ENCODE measurements at places on chromosomes 4 and X.
A peak's percentile ranks its signal among the peaks of the same experiment; 100 is the strongest.

- DNase-seq, result no peak
Observed at GRCh38 chr4:24260923-24261564, 323.3 kb downstream of the DHX15 start.

DNA sequence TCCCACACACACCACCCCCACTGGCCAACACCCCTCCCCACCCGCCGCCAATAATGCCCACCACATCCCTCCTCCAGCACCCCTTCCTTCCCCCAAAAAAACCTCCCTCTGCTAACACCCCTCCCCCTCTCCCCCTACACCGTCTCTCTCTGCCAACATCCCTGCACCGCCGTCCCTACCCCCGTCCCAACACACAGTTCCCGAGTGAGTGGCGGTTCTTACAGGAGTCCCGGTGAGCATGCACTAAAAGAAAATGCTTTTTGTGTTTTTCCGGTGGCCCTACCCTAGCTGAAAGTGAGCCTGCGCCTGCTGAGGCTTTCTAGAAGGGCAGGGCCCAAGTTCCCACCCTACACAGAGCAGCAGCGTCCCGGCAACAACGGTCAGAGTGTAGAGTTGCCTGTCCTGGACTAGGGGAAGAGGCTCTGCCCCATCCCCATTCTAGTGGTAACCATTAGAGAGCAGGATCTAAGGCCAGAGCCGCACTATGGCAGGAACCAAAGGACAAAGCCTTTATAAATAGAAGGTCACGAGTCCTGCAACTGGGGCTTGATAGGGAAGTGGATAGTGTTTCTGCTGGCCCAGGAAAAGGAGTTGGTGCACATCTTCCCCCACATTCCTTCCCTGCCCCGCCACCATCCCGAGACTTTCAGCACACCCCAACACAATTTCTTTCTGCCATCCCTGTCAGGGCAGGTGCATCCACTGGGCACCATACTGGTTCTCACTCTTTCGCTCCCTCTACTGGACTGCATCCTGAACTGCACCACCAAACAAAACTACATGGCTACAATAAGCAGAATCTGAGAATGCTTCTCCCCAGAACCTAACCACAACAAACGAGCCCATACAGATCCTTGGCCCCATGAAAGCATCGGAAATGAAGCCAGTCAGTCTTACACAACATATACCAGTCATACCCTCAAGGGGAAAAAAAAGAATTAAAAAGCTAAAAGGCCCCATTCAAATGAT is 78.1 kb upstream of the PAGE3 start:
- DNase-seq, result peak; percentile 3

DNA sequence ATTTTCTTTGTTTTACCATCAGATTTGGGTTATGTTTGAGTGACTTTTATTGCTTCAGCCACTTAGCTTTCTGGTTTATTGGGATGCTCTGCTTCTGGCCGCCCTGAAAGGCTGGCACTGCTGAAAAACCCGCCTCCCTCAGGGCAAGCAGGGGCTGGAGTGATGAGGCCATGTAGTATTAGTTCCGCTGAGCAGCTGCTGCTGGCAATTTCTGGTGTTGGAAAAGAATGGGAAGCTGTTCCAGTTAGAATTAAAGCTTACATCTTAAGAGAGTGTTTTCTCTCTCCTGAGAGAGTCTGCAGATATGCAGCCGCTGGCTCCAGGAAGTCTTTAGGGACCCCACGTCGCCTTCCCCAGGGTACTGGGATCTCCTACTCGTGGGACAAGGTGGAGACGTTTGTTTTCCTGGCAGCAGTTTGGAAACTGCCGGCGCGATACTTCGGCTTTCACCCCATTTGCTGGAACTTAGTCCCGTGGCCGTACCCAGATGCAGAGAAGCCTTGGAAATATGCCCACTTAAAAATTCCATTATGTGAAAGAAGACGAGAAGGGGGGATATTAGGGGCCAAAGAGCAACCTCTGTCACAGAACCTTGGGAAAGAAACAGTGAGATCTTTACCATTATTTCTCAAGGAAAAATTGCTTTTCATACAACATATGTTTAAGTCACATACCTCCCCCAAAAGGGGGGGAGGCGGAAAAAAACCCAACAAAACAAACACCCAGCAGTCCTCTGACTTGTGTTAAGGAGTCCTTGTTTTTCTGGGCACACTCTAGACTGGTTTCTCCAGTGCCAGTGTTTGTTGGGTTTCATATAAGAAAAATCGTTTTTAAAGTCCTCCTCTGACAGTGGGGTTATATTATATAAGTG is 72.6 kb downstream of the TMEM131L start:
- peak; percentile 35 for DNase-seq

GRCh38 chrX:114028907-114029662 is 554.8 kb upstream of the HTR2C start:
- no peak for DNase-seq

DNA sequence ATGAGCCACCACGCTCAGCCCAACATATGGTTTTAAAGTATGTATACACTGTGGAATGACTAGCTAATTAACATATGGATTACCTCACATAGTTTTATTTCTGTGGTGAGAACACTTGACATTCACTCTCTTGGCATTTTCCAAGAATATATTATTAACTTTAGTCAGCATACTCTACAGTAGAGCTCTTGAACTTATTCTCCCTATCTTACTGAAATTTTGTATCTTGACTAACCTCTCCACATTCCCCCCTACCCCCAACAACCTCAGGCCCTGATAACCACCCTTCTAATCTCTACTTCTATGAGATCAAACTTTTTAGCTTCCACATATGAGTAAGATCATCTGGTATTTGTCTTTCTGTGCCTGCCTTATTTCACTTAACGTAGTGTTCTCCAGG is 38.6 kb upstream of the AGA start:
- peak; percentile 22 for DNase-seq

DNA sequence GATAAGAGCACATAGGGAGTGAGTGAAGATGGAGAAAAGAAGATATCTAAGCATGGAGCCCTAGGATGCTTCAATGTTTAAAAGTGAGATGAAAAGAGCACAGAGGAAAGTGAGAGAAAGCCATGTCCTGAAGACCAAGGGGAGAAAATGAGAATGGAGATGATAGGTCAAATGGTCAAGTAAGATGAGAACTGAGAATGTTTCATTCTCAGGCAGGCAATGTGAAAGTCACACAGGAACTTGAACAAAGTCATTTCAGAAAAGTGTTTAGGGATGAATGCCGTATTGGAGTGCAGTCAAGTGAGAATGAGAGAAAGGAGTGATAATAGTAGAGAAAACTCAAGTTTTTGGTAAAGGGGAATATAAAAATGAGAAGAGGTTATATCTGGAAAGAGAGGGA is 148.7 kb upstream of the PTCHD1 start:
- no peak for DNase-seq

- no peak for DNase-seq
Observed at GRCh38 chr4:82171531-82172155, 202.1 kb downstream of the HNRNPD start.

DNA sequence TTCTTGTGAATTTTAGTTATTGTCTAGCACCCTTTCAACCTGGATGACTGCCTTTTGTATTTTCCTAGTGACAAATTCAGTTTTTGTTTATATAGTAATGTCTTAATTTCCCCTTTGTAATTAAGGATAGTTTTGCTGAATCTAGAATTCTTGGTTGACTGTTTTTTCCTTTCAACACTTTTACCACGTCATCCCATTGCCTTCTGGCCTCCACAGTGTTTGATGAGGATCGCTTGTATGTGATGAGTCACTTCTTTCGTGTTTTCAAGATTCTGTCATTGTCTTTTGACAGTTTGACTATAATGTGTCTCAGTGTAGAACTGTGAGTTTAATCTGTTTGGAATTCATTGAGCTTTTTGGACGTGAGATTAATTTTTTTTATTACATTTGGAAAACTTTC is 30.1 kb downstream of the KDM6A start:
- DNase-seq, result peak; percentile 70

- no peak for DNase-seq
Observed at GRCh38 chr4:88208156-88208555, 49.7 kb upstream of the ABCG2 start.

DNA sequence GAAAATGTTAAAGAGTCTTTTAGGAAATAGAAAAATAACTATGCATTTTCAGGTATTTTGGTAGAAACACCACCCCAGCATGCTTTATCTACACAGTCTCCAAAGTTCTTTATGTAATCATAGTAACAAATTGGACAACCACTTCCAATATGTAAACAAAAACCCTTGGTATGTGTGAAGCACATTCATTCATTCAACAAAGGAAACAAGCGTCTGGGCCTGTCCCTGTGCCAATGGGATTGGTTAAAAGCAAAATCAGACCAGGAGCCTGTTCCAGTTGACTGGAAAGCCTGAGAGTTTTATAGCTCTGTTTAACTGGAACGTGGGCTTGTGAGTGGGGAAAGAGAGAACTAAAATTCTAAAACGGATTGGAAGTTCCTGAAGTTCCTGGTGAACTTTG is 41.3 kb upstream of the TENM3 start:
- DNase-seq, result peak; percentile 64

DNA sequence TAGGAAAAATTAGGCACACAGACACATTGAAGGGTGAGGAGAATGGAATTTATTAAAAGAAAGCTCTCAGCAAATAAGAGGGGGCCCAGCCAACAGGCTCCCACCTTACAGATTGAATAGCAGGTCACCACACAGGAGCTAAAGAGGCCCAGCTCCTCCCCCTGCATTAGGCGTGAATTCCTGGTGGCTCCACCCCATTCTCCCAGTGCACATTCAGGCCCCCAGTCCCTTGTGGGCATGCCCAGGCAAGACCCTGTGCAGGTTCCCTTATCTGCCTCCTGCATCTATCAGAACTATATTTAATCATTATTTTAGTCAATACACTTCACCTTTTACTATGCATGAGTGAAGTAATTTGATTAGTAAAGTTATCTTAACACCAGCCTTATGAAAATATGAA is 856.3 kb upstream of the NDST4 start:
- no peak for DNase-seq

- DNase-seq, result no peak
Observed at GRCh38 chrX:96715481-96715880, 30.8 kb downstream of the DIAPH2 start.

DNA sequence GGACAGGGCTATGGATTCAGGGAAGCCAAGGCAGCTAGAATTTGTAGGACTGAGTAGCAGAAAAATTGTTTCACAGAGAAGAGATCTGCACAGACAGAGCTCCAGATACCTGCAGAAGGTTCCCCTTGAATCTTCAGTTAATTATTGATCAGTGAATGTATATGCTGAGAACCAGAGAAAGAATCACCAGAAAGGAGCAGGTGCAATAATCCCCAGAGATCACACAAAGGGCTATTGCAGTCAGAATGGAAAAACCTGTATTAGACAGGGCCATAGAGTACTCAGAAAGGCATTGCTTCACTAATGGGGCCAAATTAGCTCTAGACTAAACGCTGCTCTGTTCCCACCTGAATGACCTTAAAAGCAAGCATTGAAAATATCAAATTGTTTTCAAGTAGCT is 35.5 kb upstream of the SMAD1 start:
- DNase-seq, result no peak

DNA sequence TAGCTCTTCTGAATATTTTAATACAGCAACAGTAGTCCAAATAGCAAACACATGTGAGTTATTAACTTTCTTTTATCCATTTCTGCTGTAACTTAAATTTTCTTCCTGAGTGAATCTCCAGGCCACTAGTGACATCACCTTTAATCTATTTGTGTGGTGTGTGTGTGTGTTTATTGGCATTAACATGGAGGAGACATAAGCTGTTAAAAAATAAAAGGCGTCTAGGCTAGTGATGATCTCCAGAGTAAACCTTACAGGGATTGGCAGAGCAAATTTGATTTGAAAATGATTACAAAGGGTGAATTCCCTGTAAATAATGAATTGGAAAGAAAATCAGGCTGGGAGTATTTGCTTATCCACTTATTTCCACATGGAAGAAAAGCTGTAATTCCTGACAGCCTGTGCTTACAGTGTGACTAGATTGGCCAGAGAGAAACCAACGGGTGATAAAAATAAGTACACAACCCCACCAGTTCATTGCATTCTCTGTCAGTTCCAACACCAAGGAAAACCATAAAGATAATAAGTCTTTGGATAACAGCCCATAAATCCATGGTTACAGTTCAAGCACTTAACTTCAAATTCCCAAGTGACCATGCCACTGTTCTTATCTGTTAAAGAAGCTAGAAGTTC is 186.1 kb downstream of the ENOX2 start:
- DNase-seq, result peak; percentile 23

- no peak for DNase-seq
Observed at GRCh38 chrX:8731559-8732395, at the start of gene ANOS1. TSS of gene ANOS1 (minus strand) at chrX:8732137. CDS start at chrX:8732036, 101 bp downstream.

DNA sequence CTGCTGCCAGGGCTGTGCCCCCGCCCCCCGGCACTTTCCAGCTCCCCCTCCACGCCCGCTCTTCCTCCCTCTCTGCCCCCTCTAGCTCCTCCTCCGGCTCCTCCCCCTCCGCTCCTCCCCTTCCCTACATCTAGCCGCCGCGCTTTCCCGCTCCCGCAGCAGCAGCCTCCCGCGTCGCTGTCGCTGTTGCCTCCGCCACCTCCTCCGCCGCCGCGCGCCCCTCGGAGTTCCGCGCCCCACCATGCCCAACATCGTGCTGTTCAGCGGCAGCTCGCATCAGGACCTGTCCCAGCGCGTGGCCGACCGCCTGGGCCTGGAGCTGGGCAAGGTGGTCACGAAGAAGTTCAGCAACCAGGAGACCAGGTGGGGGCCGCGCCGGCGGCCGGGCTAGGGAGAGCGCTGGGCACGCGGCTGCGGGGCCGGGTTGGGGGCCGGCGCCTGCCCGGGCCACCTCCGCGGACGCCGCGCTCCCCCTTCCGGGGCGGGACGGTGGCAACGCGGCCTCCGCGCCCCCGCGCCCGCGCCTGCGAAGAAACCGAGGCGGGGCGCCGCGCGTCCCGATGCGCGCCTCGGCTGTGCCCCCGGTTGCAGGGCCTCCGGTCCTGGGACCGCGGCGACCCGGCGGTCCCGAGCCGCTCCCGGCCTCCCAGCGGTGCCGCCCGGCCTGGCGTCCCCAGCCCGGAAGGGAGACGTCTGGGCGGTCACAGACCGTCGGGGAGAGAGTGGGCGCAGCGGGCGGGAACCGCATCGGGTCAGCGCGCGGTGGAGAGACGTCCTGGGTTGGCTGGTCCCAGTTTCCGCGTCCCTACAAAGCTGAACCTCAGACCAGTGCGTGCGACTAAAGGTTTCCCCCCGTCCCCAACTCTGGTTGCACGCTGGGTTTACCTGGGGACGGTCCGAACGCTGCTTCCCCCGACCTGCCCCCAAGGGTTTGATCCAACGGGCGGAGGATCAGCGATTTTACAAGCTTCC is at the start of gene PRPS2:
PRPS2 (plus strand) TSS at position 156 of the 972 bp plus-strand sequence; CDS start at position 242, 86 bp downstream.
- DNase-seq, result peak; percentile 25

DNA sequence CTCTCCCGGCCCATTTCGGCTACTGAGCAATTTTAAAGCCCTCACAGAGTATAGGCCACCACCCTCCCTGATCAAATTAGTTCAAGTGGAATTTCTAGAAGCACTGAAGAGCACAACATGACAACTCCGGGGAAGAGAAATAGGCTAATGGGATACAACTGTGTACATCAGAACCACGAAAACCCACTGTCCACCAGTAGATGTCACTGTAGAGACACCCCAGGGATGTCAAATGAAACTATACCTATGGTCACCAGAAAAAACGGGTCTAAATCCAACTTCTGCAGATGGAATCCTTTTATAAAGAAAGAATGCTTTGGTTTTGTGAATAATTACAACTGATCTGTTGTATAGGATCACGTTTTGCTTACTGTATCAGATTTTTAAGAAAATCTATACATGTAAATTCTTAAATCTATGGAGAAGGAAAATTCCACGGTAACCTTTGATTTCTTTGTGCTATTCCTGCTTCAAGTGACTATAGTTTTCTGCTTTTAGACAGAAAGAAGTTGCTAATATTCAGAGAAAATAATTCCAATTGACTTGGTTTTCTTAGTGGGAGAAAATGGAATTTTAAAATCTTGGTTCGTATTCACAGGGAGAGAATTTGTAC is 29.5 kb upstream of the MAP3K15 start:
- peak; percentile 59 for DNase-seq

- DNase-seq, result no peak
Observed at GRCh38 chr4:56764223-56764622, 57.3 kb downstream of the SPINK2 start.

GRCh38 chrX:5113128-5113527 is 1115.5 kb downstream of the NLGN4X start:
- DNase-seq, result no peak

Measured in AG10803 (cell line).